NCI-H1436 (cell line): ENCODE measurements at places on chromosomes 6 and 20.
A peak's percentile ranks its signal among the peaks of the same experiment; 100 is the strongest.

- DNase-seq = no peak
Measured at GRCh38 chr6:117345292-117345610, 79.9 kb downstream of the VGLL2 start.

DNA sequence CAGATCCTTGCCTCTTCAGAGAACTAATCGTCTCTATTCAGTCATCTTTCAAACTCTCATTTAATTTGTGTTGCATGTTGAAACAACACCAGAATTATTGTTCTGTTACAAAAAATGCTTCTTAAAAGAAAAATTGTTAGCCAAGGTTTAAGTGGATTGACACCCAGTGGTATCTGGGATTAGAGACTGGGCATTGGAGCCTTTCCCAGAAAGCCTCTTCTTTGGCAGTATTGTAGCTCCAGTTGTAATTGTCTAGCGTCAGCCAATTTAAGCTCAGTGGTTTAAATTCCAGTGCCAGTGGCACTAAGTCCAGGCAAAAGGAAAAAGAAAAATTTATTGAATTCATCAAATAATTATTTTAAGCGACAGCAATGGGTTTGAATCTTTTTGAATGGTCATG lies 801 bp downstream of the CCDC28A start:
- no peak for DNase-seq

DNA sequence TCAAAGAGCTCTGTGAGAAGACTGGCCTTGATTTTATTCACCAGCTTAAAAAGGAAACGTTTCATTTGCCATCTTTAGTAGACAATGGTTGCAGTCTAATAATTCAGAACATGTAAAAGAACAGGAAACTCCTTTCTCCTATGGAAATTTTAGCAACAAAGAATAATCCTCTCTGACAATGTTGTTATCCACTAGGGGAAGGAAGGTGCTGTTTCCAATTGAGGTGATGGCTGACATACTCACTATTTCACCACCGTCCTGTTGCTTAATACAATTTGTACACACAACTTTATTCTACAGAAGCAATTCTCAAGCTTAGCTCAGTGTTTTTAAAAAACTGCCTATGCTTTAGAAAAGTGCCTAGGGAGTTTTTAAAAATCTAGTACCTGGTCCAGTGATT lies 192.7 kb downstream of the ARHGAP18 start:
- no peak for DNase-seq

GRCh38 chr6:157997893-157998608 lies 16.4 kb downstream of the SYNJ2 start:
- no peak for DNase-seq

DNA sequence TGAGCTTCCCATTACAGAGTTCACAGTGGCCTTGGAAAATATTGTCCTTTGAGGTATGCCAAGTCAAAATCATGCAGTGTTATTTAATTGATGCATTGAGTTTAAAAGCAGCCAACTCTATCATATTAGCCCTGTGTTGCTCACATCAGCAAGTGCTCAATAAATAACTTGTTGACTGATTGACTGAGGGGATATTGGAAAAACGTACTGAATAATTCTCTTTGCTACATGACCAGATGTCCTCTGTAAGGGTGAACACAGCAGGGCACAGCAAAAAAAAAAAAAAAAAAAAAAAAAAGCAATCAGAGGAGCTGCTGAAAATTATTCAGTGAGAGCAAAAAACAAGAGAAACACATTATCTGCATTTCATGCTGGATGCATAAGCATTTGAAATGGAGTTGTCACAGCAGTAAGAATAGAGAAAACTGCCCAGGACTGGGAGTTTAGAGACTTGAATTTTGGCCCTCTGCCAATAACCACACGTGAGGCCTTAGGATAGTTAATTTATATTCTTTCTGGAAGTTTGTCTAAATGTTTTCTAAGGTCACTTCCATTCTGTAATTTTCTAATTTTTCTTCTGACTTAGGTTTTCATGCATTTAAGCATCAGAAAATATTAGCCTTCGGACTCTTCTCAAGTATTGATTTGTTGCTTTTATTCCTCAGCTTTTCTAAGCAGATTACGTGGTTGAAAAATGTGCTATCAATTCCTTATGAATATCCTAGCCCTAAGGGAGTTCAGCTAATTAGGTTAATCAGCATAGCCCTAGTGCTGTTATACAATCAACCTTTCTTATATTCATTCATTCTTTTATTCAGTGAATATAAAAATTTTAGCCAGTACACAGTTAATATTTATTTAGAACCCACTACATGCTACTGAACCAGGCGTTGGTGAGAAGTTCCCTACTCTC lies 246.8 kb upstream of the STXBP5 start:
- no peak for DNase-seq

- no peak for DNase-seq
Measured at GRCh38 chr6:142446168-142446567, 144.4 kb downstream of the ADGRG6 start.

DNA sequence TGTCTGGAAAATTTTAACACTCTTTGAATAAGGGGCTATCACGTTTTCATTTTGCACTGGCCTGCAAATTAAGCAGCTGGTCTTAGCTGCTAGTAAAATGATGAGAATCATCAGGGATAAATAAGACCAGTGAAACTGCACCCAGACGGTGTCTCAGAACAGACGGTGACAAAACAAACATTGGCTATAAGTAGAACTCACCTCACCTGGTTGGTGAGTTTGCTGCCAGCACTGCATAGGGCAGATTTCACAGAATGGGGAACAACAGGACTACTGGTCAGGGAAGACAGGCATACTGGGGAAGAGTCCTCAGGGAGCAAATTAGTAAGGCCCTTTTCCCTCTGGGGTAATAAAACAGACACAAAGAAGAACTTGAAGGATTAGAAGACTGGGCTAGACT lies 175.9 kb upstream of the CITED2 start:
- no peak for DNase-seq

DNA sequence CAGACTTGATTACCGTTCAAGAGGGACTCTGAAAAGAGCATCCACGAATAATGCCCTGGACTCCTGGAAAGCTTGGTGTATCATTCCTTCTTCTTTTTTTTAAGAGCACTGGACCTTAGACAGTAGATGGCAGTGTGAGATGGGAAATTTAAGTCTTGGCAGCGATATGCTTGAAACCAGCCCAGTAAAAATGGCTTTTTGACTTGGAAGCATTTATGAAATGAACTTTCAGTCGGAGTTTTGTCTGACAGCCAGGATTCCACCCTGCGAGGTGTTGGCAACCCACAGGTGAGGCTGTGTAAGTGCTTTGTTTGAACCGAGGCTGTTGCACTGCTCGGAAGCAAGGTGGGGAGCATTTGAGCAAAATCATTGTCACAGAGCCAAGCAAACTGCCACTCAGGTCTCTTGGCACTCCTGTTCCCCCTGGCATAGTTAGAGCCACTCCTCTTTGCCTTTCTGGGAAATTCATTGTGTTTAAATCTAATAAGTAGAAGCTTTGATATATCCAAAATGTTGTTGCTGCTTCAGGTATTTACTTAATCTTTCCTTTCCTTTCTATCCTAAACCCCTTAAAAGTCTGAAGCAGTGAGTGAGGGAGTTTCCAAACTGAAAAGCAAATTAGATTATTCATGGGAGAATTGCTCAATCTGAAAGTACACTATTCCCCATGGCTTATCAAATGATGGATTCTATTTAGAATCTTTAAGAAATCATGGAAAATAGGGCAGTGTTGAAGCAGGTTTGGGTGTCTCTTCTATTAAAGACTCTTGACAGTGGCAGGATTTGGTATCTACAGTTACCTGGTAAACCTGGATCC lies 272.8 kb upstream of the SLC35B3 start:
- peak; percentile 36 for DNase-seq

DNA sequence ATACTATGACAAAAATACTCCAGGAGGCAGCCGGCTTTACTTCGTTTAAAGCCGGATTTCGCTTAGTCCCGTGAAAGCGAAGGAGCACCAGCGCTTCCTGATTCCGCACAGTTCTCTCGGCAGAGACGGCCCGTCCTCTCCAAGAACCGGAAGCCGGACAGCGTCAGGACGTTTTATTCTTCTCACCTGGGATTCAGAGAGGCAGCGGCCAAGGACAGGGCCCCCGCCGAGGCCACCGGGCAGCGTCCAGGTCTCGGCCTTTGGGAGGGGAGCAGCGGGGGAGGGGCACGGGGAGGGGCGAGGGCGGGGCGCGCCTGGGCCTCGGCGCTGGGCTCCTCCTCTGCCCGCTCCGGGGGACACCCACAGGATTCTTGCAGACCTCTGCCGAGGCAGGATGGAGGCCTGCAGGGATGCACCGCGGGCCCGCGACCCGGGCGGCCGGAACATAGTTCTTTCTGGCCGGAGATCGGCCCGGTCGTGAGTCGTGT lies 2.8 kb upstream of the DIDO1 start:
- no peak for DNase-seq
